ENCODE measurements at places on chromosomes 2 and 18.
A peak's percentile ranks its signal among the peaks of the same experiment; 100 is the strongest.

DNA sequence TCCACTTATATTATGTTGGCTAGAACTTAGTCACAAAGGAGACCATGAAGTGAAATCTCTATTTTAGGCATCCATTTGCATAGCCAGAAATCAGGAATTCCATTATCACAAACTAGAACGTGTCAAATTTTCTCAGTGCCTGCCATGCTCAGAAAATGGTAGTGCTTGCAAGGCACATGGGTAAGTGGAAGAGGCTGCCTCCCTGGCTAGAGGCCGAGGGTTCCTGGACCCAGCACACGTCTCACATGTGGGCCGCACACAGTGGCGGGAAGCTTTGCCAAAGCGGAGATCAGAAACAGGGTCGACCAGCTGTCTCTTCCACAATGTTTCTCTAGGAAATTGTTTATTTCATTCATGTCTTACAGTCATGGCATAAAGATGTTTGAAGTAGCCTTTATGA is 42.3 kb downstream of the TRAF3IP1 start:
- no peak for DNase-seq

GRCh38 chr2:113700186-113700841 is 56.1 kb downstream of the SLC35F5 start:
- DNase-seq: peak; percentile 92

DNA sequence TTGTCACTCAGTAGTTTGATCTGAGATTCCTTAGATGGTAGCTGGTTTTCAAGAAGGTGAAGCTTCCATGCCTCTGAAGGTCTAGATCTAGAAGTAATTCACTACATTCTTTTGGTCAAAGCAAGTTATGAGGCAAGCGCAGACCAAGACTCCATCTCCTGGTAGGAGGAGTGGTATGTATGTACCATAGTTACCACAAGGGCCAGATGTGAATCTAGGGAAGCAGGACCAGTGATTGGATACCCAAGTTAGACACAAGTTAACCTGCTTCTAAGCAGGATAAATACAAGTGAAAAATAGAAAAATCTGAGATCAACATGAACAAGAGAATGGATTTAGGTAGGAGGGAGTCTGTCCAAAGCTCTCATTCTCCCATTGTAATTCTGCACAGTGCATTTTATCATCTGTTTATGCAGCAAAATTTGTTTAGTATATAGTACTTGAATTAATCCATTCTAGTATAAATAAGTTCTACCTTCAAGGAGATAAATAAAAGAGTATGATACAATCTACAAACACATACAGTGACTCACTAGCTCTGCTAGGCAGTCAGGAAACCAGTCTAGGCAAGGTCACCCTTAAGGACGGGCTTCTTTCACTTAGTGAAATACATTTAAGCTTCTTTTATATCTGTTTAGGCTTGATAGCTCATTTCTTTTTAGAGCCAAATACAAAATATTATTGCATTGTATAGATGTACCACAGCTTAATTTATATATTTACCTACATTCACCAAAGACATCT is 14.2 kb upstream of the DOCK10 start:
- no peak for DNase-seq

GRCh38 chr2:133885847-133886246 is 317.6 kb upstream of the NCKAP5 start:
- DNase-seq: no peak

- DNase-seq: no peak
Observed at GRCh38 chr2:179571721-179572120, 289.7 kb downstream of the ZNF385B start.

DNA sequence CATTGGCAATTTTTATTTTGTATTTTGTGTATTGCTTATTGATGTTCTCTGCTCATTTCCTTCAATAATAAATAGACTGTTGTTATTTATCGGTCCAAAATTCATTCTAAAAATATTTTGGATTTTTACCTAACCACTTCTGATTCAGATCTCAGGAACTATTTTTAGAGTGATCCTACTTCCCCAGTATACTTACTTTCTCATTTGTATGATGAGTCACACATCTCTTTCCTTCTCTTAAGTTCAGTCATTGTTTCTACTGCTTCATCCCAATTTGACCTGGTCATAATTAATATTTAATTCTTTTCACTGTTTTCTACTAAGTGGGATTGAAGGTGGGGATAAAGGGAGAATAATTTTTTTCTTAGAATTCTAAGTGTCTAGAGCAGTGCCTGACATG is 75.1 kb downstream of the AGPS start:
- DNase-seq: peak; percentile 11

DNA sequence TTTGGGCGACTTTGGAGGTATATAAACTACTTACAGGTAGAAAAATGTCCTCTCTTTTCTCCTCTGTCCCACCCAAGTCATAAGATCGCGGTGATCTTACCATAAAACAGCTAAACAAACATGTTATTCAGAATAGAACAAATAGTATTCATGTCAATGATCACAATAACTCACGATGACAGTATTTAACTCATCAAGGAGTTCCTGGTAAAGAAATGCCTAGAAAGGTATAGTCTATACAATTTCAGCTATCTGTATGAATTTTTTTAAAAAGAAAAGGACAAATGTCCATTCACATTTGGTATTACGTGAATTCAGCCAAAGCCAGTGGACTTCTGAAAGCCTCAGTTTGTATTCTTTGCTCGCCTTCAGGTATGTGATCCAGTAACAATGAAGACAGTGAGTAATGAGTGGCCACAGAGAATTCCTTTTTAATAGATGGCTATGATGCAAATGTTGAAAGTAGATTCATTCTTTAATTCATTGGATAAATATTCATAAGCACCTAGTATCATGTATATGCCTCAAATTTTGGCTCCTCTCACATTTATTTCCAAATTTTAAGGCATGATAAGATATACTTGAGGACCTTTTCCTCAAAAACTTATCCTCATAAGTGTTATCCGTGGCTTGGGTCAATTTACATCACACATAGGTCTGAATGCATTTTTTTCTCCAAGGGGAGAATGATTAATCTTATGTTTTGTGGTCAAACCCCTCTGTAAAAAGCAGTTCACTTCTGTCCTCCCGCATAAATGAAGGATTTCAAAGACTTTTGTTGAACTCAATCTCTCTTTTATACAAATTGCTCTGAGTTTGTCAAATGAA is 20.3 kb downstream of the ABCB11 start:
- no peak for DNase-seq

DNA sequence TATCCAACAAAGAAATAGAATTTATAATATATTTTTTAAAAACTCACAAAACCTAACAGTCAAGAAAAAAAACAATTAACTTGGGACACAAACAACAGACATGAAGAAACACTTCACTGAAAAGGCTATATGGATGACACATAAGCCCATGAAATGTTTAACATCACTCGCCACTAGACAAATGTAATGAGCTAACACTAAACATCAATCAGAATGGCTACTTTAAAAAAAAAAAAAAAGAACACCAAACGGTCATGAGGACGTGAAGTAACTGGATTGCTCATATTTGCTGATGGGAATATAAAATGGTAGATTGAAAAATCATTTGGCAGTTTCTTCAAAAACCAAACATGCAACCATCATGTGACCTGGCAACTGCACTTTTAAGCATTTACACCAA is 97.3 kb upstream of the RGPD4 start:
- no peak for DNase-seq

GRCh38 chr2:9286554-9287399 is 80.2 kb downstream of the ASAP2 start:
- no peak for DNase-seq

DNA sequence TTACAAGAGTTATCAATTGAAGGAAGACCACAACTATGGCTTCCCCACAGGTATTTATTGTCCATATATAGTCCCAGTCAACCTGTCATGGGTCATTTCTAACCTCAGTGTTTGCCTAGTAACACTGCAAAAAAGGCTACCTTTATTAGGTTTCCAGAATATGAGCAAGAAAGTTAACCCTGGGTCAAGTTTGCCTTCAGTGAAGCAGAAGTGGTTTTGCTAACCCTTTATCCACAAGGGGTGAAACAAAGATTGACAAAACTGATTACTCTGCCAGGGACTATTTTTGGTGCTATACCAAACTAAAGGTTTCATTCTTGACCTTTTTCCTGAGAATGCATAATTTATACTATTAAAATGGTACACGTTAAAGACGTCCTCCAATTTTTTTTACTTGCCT is 28.8 kb downstream of the SP100 start:
- no peak for DNase-seq

DNA sequence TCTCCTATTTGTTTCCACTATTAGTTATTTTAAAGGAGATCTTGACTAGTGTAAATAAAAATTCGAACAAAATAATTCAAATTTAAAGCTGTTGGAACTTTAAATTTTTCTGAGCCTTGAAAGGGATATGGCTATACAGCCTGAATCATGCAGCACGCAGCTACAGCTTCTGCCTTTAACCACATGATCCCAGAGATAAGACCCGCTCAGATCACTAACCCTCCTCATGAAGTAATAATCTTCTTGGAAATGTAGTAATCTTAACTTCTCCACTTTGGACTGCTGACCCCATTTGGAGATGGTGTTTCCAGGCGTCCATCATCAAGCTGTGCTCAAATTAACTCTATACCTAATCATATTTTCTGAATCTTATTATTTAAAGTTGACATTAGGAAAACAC is 336.6 kb downstream of the DSC3 start:
- peak; percentile 2 for DNase-seq

- no peak for DNase-seq
Observed at GRCh38 chr2:219442256-219443015, 7.8 kb downstream of the SPEG start.

- DNase-seq: peak; percentile 25
Observed at GRCh38 chr18:42030586-42031182, 75.7 kb downstream of the PIK3C3 start.

DNA sequence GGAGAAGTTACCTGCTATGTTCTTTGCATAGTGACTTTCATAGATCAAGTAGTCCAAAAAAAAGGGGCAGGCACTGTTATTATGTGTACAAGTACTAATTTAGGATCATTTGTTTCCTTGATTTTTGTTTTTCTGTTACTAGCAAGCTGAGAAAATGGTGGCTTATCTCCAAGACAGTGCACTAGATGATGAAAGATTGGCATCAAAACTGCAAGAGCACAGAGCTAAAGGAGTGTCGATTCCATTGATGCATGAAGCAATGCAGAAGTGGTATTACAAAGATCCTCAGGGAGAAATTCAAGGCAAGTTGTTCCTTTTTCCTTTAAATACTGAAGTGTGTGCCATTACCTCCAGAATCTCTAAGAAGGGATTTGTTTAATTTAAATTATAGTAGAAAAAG is 19.6 kb upstream of the KCNJ13 start:
- no peak for DNase-seq

DNA sequence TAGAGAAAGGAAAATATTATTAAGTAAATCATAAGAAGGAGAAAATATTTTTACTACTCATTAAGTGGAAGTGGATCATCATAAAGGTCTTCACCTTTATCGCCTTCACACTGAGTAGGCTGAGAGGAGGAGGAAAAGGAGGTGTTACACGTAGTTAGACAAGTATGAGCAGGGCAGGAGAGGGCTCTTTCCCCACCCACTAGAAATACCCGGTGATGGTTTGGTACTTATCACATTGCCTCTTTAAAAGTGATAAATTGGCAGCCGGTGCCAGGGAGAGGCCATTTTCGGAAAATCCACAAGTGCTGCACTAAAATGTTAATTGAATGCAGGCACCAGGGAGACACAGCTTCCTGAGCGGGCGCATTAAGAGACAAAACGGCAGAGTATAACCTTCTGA is 598.7 kb upstream of the SOX11 start:
- no peak for DNase-seq

DNA sequence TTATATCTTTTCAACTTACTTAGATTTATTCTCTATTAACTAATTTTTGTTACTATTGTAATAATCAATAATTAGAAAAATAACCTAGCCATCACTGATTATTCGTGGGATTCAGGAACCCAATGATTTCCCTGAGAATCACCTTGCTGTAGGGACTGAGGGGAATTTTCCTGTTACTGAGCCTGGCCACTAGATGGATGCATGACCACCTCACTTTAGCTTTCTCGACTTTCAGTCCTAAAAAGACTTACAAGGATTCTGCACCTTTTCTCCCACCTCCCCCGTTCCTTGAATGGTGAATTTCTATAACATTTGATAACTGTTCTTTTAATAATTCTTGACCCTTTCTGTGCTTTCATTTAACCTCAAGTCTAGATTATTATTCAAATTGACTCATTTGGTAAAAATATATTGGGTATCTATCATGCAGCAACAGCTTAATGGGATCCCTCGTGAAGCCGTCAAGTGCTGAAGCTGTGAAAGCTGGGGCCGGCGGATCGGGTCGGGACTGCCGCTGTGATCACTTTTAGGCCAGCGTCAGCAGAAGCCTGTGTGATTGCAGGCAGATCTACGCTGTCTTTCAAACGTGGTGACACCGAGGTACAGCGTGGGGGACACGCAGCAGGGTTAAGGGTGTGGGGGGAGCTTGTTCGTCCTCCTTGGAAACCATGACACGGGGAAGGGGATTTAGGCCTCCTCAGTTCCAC is 38.8 kb upstream of the TMEM18 start:
- peak; percentile 54 for DNase-seq

GRCh38 chr2:10774394-10774793 is 38.2 kb downstream of the PDIA6 start:
- DNase-seq: no peak

- DNase-seq: no peak
Observed at GRCh38 chr18:28372186-28372585, 195.3 kb upstream of the CDH2 start.

- DNase-seq: peak; percentile 32
Observed at GRCh38 chr2:51710222-51710621, 678.3 kb upstream of the NRXN1 start.

- DNase-seq: no peak
Observed at GRCh38 chr2:16166327-16166981, 226.1 kb downstream of the MYCN start.

GRCh38 chr2:135840601-135841000 is 3.6 kb upstream of the LCT start:
- no peak for DNase-seq

DNA sequence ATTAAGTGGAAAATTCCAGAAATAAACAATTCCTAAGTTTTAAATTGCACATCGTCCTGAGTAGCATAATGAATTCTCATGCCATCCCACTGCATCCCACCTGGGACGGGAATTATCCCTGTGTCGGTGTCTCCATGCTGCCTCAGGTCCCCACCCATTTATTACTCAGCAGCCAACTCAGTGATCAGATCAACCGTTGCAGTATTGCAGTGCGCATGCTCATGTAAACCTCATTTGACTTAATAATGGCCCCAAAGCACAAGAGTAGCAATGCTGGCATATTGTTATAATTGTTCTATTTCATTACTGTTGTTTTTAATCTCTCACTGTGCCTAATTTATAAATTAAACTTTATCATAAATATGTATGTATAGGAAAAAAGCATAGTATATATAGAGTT is 214.4 kb downstream of the METTL4 start:
- DNase-seq: no peak

DNA sequence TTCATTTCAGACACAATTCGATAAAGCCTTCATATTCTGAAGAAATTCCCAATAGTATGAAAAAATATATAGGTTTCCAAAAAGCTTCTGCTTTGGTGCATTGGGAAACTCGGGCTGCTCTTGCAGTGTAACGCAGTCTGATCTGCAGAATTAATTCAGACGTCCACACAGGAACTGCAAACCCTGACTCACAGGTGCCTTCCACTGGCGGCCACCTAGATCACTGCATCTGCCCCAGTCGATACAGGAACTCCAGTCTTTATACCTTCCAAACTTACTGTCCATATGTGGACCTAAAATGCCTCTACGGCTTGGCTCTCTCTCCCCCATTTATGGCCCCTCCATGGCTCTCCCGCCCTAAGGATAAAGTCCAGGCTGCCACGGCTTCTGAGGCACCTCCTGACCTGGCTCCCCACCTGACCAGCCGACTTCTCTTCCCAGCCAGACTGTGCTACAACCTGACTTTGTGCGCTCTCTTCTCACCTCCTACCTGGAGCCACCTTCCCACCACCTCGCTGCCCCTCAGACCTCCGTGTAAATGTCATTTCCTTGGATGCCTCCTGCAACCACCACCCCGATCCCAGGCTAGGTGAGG is 39.7 kb downstream of the L3MBTL4 start:
- DNase-seq: no peak

Data from NB4 (cell line).